ENCODE measurements at places on chromosomes 16 and 17.

- DNase-seq = no peak
These were observed 29.7 kb upstream of the NXPH3 start for GRCh38 chr17:49545806-49546545.

GRCh38 chr17:33469421-33469820, 176.3 kb upstream of the ASIC2 start:
- no peak for DNase-seq

- no peak for DNase-seq
These were observed 6.1 kb upstream of the GAA start for GRCh38 chr17:80095038-80095843.

- DNase-seq = peak; percentile 71
These were observed 14.3 kb downstream of the RAPGEFL1 start for GRCh38 chr17:40191237-40192208.

GRCh38 chr16:55030944-55031343, 100.3 kb downstream of the IRX5 start:
- DNase-seq = no peak

DNA sequence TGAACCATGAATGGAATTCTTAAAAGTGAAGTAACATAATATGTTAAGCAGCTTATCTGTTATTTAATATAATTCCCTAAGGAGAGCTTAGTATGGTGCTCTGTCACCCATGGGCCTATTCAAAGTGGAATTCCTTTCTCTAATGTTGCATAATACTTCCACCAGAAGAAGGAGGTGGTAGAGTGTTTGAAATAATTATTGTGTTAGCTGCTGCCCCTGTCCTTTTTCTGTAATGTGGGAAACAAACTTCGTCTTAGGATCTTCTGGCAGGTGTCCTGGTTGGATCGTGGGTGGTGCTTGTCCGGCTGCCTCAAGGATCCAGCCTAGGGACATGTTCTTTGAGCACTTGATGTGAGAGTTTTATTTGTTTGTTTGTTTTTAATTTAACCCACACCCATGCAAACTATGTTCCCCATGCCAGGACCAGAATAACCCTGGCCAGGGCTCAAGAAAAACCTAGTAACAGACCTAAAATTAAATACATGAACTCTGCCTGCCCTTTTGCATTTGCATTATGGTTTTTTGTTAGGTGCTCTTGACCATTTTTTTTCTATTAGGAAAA, 46.1 kb downstream of the ZNRF1 start:
- no peak for DNase-seq

Measured in activated naive CD4-positive, alpha-beta T cell treated with anti-CD3 and anti-CD28 coated beads, Interleukin-2, amount 50 U/mL, for 72 hours (primary cell).